ENCODE measurements at places on chromosomes 3 and 15.

DNA sequence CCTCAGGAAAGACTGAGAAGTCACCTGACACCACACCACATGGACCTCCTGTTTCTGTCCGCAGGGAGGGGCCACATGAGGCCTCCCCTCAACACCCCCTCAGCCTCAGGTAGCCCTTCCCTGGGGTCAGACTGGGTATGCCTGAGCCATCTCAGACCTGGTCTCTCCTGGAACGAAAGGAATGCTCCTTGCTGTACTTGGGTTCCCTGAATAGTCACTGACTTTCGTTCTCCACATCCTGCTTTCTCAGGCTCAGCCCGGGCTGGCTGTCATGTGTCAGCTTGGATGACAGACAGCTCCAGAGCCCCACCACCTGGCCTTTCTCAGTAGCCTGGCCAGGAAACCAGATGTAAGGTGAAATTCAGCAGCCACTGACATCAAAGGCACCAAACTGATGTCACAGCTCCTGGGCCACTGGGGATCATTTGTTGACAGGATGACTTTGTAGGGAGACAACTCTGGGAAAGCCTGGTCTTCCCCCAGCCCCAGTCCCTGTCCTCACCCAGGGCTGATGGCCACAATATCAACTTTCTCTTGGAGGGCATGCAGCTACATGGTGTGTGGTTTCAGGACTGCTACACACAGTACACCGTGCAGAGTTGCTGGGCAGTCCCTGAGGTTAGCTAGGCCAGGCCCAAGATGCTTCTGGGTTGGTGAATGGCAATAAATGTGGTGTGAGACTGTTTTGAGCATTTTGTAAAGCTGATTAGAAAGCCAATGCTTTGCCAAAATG lies 141.4 kb upstream of the MRPS22 start:
- DNase-seq: no peak

- DNase-seq: no peak
These were observed 9.2 kb downstream of the PLSCR4 start for GRCh38 chr3:146241523-146242240.

GRCh38 chr3:182063742-182064141 lies 352.0 kb downstream of the SOX2 start:
- no peak for DNase-seq

GRCh38 chr3:119219069-119219468 lies 21.6 kb downstream of the B4GALT4 start:
- DNase-seq: no peak

DNA sequence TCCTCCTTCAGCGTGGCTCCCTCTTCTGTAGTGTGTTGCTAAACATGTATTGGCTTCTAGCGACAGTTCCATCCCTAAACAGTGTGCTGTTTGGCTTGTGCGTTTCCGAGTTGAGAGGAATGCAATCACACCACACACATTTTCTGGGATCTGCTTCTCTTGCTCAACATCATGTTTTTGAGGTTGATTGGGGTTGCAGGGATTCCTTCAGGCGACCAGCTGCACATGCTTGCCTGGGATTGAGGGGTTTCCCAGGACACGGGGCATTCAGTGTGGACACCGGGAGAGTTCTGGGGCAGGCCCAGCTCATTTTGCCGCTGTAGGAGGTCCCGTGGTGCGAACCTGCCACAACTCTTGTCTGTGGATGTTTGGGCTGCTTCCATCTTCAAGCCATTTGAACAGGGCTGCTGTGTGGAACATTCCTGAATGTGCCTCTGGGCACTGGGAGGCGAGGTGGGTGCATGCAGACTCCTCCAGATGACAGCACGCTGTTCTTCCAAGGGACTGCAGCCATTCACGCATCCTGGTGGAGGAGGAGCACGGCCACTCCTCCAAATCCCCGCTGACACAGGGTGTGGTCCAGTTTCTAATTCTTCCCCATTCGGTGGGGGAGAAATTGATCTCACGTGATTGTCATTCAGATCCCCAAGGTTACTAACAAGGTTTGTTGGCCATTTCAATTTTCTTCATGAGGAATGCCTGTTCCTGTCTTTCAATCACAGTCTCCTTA lies 82.8 kb downstream of the PLXNA1 start:
- DNase-seq: no peak

GRCh38 chr3:35262406-35262805 lies 376.9 kb upstream of the ARPP21 start:
- no peak for DNase-seq

DNA sequence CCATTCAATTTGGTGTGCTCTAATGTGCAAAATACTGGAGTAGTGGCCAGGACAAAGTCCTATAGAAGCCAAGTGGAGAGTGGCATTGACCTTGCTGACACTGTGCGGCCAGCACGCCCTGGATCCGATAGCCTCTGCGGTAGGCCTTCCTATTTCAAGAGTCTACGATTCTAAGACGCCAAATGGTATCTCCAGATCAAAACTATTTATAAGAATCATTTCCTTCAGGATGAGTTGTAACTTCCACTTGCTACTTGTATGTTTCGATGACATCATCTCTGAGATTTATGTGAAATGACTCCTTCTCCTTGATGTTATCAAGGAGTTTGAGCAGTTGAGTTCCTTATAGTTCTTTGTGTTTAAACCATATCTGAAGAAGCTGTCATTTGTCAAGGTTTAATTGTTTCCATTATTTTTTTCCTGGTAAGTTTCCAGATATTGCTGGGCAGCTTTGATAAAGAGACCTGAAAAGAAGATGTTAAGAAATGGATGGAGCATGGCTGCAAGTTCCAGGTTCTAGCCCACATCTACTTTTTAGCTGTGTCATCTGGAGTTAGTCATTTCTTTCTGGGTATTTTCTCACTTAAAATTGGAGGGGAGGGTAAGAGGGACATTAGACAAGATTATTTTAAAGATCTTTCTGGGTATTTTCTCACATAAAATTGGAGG lies 71.8 kb downstream of the TMEM44 start:
- no peak for DNase-seq

GRCh38 chr3:196360586-196360985 lies 22.4 kb upstream of the TM4SF19 start:
- DNase-seq: no peak

- no peak for DNase-seq
These were observed 21.2 kb downstream of the CRTC3 start for GRCh38 chr15:90550919-90551318.

- DNase-seq: no peak
These were observed 62.4 kb downstream of the RTP4 start for GRCh38 chr3:187430576-187430975.

Measured in activated effector memory CD4-positive, alpha-beta T cell treated with Interleukin-2 at 50 U/mL for 16 hours (primary cell).